Thoracic aorta (tissue), 2 donors: ENCODE measurements at places on chromosomes 12 and 14. TPM values are rescaled to one million over a fixed set of nuclear protein-coding genes. Genes with fewer than 3 reads are reported as not detected.

KCNMB4 gene
- 1.9 TPM for total RNA-seq

CARMIL3 gene
- 0.14 TPM for total RNA-seq

FBXL14 gene
- total RNA-seq = 17.0 TPM

GPR84 gene
- 0.95 TPM for total RNA-seq

GRCh38 chr12:131732996-131733615 lies 22.2 kb downstream of the SFSWAP start:
- H3K27ac ChIP-seq = no peak overlapping the region
- no peaks in the 10 kb centered on the region for H3K4me1 ChIP-seq
- DNase-seq = no peak
- H3K4me3 ChIP-seq = no peak overlapping the region

DNA sequence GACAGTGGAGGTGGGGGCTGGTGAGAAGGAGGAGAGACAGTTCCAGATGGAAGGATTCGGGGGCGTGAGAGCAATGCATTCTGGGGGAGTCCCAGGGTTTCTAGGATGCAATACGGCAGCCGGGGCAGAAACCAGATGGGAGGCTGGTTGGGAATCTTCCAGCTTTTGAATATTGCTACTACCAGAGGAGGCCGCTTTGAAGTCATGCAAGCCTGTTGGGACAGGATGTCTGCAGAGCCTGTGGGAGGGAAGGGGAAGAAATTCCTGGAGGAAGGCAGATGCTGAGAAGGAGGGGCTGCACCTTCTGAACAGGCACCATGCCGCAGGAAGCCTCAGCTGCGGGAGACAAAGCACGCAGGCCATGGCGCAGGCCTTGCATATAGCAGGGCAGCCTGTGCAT lies 105.4 kb downstream of the APAF1 start:
- no peak overlapping the region for H3K27ac ChIP-seq
- no peak for DNase-seq
- no peaks in the 10 kb centered on the region for H3K27me3 ChIP-seq
- H3K4me3 ChIP-seq = no peak overlapping the region
- H3K4me1 ChIP-seq = peaks cover 6% of the 10 kb centered on the region

- no peaks in the 10 kb centered on the region for H3K27me3 ChIP-seq
- H3K27ac ChIP-seq = no peak overlapping the region
- H3K36me3 ChIP-seq = no peaks in the 10 kb centered on the region
- DNase-seq = no peak
These were observed 176.1 kb downstream of the RMST start for GRCh38 chr12:97638739-97639138.

DNA sequence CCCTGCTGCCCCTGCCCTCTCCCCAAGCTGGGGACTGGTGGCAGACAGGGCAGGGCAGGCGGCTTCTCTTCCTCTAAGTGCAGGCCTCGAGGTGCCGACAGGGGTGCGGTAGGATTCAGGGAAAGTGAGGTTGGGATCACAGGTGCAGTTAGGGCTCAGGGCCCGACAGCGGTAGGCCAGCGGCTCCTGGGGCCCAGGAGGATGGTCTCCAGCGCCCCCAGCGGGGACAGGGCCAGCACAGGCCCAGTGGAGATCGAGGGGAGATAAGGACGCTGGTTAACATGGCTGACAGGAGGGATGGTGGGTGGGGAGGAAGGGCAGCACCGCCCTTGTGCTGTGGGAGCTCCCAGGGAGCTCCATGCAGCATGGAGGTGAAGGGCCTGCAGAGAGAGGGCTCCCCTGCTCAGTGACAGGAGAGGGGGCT lies 935 bp upstream of the CRIP1 start:
- no peak overlapping the region for H3K4me3 ChIP-seq
- H3K27me3 ChIP-seq = no peaks in the 10 kb centered on the region
- no peaks in the 10 kb centered on the region for H3K36me3 ChIP-seq
- peaks cover 92% of the 10 kb centered on the region for H3K4me1 ChIP-seq
- peak overlapping the region; percentile 100 for H3K27ac ChIP-seq

- H3K4me3 ChIP-seq = no peak overlapping the region
- DNase-seq = no peak
- H3K36me3 ChIP-seq = no peaks in the 10 kb centered on the region
- no peaks in the 10 kb centered on the region for H3K27me3 ChIP-seq
These were observed 82.3 kb downstream of the SPPL3 start for GRCh38 chr12:120821878-120822277.

GRCh38 chr12:124824195-124824594 lies 39.5 kb downstream of the SCARB1 start:
- no peaks in the 10 kb centered on the region for H3K4me1 ChIP-seq
- H3K27ac ChIP-seq = no peak overlapping the region
- H3K27me3 ChIP-seq = no peaks in the 10 kb centered on the region
- H3K4me3 ChIP-seq = no peak overlapping the region

DNA sequence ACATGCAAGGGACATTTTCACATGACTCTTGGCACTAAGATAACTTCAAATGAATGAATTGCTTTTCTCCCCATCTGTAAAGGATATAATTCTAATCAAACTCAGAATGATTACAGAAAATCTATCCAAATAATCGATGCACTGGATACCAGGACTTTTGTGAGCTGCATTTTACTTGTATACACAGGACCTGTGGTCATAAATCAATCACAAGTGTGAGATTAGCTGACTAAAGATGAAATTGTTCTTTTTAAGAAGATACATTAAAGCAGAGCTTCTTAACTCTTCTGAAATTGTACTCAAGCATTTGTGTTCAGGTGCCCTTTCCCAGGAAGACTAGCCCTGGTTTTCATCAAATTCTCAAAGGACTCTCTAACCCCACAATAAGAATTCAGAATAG lies 66.3 kb downstream of the ESR2 start:
- H3K4me3 ChIP-seq = no peak overlapping the region
- H3K27me3 ChIP-seq = no peaks in the 10 kb centered on the region
- H3K27ac ChIP-seq = no peak overlapping the region
- peaks cover 42% of the 10 kb centered on the region for H3K36me3 ChIP-seq
- no peaks in the 10 kb centered on the region for H3K4me1 ChIP-seq
- no peak for DNase-seq

- peaks cover 91% of the 10 kb centered on the region for H3K4me1 ChIP-seq
- H3K4me3 ChIP-seq = no peak overlapping the region
- peaks cover 4% of the 10 kb centered on the region for H3K36me3 ChIP-seq
- H3K27me3 ChIP-seq = no peaks in the 10 kb centered on the region
- peak overlapping the region; percentile 87 for H3K27ac ChIP-seq
These were observed 48.1 kb upstream of the LTBP2 start for GRCh38 chr14:74660167-74660566.

DNA sequence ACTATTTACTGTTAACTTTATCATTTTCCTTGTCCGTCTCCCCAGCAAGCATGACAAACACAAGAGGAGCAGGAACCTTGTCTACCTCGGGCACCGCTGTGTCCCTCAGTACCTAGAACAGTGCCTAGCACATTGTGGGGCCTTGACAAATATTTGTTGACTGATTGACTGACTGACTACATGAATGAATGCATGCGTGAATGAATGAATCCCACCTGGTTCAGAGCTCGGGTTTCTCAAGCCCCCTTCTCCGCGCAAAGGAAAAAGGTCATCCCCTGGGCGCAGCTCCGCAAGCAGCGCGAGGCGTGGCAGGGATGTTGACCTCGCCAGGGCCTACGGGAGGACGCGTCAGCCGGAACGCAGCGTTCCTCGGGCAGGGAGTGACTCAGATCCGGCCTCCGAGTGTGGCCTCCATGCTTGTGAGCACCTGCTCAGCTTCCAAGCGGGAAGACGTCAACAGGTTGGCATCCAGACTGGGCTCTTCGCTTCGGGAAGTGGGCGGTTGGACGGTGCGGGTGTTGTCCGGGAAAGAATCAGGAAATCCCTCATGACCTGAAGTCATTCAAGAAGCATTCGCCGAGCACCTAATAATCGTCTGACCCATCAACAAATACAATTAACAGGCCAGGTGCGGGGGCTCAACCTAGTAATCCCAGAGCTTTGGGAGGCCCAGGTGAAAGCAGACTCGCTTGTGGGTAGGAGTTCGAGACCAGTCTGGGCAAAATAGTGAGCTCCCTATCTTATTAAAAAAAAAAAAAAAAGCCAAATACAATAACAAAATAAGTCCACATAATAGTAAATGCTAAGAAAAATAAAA lies 13.9 kb upstream of the UBC start:
- H3K4me1 ChIP-seq = peaks cover 8% of the 10 kb centered on the region
- no peaks in the 10 kb centered on the region for H3K27me3 ChIP-seq
- no peaks in the 10 kb centered on the region for H3K36me3 ChIP-seq
- peak overlapping the region; percentile 97 for H3K27ac ChIP-seq
- peak overlapping the region; percentile 85 for H3K4me3 ChIP-seq

GRCh38 chr14:95270203-95270602 lies 49.5 kb downstream of the CLMN start:
- no peak for DNase-seq
- H3K4me3 ChIP-seq = no peak overlapping the region
- H3K27me3 ChIP-seq = no peaks in the 10 kb centered on the region
- no peaks in the 10 kb centered on the region for H3K4me1 ChIP-seq
- no peak overlapping the region for H3K27ac ChIP-seq

- H3K27me3 ChIP-seq = no peaks in the 10 kb centered on the region
- H3K36me3 ChIP-seq = no peaks in the 10 kb centered on the region
- DNase-seq = no peak
- H3K4me3 ChIP-seq = no peak overlapping the region
- no peak overlapping the region for H3K27ac ChIP-seq
- H3K4me1 ChIP-seq = no peaks in the 10 kb centered on the region
These were observed 194.6 kb downstream of the PAX9 start for GRCh38 chr14:36856095-36856878.

DNA sequence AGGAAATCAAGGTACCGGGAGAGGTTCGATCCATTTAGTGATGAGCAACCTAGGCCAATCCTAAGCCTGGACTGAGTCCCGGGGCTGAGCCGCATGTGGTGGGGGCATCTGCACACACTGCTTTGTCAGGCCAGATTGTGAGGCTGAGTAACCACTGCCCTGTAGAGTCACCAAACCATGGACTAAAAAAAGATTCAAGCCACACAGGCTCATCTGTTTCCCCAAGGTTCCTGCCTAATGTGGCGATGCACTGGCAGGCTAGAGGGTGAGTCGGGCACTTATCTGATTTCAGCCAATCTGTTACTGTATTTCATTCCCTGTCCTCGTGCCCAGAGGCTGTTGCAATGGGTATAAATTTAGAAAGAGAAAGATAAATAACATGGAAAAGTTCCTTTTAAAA lies 140.8 kb downstream of the TTC7B start:
- peaks cover 36% of the 10 kb centered on the region for H3K4me1 ChIP-seq
- no peaks in the 10 kb centered on the region for H3K27me3 ChIP-seq
- peak overlapping the region; percentile 15 for H3K4me3 ChIP-seq
- DNase-seq = peak; percentile 53
- peak overlapping the region; percentile 84 for H3K27ac ChIP-seq

GRCh38 chr14:71932229-71932981 lies at the start of gene RGS6:
Gene RGS6, plus strand, starts transcription at chr14:71932429.
- H3K27me3 ChIP-seq = no peaks in the 10 kb centered on the region
- H3K4me3 ChIP-seq = peak within 1 kb of the TSS; percentile 40
- DNase-seq = no peak

DNA sequence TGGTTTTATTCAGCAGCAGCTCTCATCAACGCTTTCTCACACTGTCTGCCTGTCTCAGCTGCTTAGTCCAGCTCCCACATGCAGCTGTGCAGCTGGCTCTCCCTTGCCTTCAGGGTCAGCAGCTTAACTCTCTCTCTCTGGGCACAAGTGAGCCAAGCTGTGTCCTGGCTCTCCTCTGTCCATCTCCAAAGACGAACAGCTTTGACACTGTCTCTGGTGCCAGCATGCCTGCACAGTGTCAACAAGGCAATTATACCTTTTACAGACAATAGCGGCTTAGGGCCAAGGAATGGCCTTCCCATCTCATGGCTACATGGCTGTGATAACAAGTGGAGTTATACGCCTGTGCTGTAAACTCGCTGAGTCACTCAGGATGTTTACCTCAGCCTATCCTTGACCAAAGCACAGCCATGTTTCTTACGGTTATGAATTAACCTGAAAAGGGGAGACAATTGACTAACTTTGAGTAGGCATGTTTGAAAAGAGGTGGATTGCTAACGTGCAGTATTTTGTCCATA lies 38.4 kb upstream of the MANSC4 start:
- H3K27me3 ChIP-seq = no peaks in the 10 kb centered on the region
- H3K4me3 ChIP-seq = no peak overlapping the region
- peaks cover 4% of the 10 kb centered on the region for H3K4me1 ChIP-seq
- DNase-seq = no peak
